Osteocyte (in vitro differentiated cells): ENCODE measurements at places on chromosomes 13 and 19. TPM values are rescaled to one million over a fixed set of nuclear protein-coding genes. Genes with fewer than 3 reads are reported as not detected.

The ZNF880 gene
- 3.0 and 4.6 TPM in 2 replicates for total RNA-seq

The NLRP5 gene
- total RNA-seq: not detected in 2 replicates

The CHST8 gene
- 0.35 TPM in 1 of 2 replicates, not detected in the other for total RNA-seq

- H3K4me3 ChIP-seq: peak overlapping the region; percentile 52
- H3K36me3 ChIP-seq: no peaks in the 10 kb centered on the region
- H3K27ac ChIP-seq: no peak overlapping the region
- DNase-seq: no peak
- H3K27me3 ChIP-seq: peaks cover 49% of the 10 kb centered on the region
These were observed 547 bp downstream of the KCNN1 start for GRCh38 chr19:17967257-17968051.

DNA sequence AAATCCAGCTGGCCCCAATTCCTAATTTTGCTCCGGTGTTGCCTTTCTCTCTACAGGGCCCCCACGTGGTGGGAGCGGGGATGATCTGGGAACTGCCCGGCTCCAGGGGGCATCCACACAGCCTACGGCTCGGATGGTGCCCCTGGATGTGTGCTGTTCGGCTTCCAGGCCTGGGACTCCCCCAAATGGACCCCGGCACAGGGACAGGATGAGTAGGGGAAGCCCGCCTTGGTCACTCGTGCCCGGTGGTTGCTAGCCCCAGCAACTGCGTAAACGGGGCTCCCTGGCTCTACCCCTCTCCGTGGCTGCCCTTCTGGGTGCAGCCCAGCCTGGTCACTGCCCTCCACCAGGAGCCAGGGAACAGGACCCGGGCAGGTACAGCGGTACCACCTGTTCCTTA is 111.5 kb downstream of the TEX26 start:
- no peak overlapping the region for H3K4me3 ChIP-seq
- no peak overlapping the region for H3K27ac ChIP-seq
- no peaks in the 10 kb centered on the region for H3K36me3 ChIP-seq

- no peak for DNase-seq
- no peaks in the 10 kb centered on the region for H3K4me1 ChIP-seq
- H3K27me3 ChIP-seq: no peaks in the 10 kb centered on the region
These were observed 85.5 kb downstream of the ELF1 start for GRCh38 chr13:40933508-40934204.

- H3K36me3 ChIP-seq: peaks cover 78% of the 10 kb centered on the region
- no peaks in the 10 kb centered on the region for H3K27me3 ChIP-seq
- H3K4me1 ChIP-seq: peaks cover 14% of the 10 kb centered on the region
These were observed 144.3 kb downstream of the ITGBL1 start for GRCh38 chr13:101596803-101597202.

- peak; percentile 81 for DNase-seq
- no peak overlapping the region for H3K27ac ChIP-seq
- H3K27me3 ChIP-seq: peaks cover 6% of the 10 kb centered on the region
- no peaks in the 10 kb centered on the region for H3K4me1 ChIP-seq
- no peak overlapping the region for H3K4me3 ChIP-seq
- no peaks in the 10 kb centered on the region for H3K36me3 ChIP-seq
These were observed 20.6 kb downstream of the FCGBP start for GRCh38 chr19:39913682-39914333.
